ENCODE measurements at places on chromosomes 16 and 17.
A peak's percentile ranks its signal among the peaks of the same experiment; 100 is the strongest.

DNA sequence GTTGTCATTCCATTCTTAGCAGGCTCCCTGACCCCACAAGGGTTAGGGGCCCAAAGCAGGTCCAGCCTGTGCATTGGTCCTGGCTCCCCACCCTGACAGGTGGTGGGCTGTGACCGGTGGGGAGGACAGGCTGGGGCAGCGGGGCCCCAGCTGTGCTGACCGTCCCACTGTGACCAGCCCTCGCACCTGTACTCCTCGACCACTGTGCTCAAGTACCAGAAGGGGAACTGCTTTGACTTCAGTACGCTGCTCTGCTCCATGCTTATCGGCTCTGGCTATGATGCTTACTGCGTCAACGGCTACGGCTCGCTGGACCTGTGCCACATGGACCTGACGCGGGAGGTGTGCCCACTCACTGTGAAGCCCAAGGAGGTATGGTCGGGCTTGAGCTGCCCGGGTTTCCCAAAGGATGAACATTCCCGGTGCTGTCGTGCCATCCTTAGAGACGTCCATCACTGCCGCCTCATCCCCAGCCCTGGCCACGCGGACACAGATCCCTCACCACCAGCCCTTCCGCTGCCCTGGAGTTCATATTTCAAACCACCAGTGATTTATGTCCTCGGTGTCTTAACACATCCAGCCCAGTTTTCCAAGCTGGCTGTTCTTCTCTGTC lies 7.3 kb downstream of the DRC7 start:
- no peak for DNase-seq

- no peak for DNase-seq
Observed at GRCh38 chr17:21003007-21003621, 39.7 kb downstream of the USP22 start.

DNA sequence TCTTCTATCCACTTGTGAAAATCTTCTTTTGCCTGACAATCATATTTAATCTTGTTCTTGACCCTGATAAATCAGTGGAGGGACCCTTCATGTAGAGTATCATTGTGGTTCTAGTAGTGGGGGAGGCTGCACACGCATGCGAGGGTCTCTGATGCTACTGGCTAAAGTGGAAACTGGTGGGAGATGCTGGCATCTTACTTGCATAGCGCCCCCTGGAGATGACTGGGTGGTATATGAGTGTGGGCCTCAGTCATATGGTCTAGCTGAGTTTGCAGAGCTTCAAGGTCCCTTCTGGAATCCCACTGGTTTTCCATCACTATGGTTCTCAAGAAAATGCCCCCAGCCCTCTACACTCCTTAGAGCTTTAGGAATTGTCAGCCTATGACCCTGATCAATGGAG lies 236.4 kb upstream of the AXIN2 start:
- no peak for DNase-seq

GRCh38 chr16:76650582-76650981 lies 373.4 kb downstream of the CNTNAP4 start:
- no peak for DNase-seq

- peak; percentile 85 for DNase-seq
Observed at GRCh38 chr16:68084504-68085258, 489 bp upstream of the NFATC3 start.

DNA sequence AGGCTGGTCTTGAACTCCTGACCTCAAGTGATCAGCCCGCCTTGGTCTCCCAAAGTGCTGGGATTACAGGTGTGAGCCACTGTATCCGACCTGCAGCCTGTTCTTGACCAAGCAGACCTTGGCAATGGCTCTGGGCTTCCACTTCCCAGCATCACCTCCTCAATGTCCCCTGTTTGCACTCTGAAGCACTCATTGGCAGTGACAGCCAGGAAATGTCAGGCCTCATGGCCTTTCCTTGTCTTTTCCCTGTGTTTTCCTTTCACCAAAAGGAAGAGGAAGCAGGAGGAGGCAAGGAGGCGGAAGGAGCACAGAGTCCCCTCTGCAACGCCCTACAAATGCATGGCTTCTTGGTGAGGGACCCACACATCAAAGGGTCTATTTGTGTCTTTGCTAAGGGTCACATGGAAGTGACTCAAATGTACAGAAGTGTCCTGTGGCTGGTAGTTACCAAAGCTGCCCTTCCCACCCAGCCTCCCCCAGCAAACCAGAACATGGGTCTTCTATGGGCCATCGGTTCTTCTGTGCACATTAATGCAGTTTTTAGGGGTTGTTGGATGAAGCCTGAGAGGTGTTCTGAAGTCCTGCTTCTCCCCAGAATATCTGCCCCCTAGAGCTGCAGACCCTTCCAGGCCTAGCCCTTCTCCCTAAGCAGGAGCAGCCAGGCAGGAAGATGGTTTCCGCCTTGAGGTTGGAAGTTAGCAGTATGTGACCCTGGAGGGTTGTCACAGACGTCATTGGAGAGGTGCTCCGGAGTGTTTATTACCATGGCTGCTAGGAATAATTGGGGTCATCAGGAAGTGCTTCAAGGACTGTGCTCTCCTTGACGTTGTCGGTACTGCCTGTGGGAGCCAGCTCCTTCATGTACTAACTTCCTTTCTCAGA lies 60.8 kb downstream of the WIPI1 start:
- no peak for DNase-seq

DNA sequence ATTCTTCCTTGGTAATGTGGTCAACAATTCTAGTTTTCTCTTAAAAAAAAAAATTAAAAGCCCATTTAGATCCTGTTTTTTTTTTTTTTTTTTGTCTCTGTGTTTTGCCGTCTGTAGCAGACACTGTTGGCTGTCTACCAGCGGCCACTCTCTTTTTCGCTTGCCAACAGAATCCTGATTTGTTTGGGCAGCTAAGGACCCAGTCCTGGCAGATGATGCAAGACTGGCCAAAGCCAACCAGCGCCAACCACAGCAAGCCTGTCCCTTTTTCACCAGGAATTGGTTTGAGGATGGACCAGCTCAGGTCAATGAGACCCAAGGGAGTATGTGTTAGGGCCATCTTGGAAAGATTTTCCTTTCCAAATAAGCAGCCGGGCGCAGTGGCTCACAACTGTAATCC lies 28.2 kb downstream of the ST3GAL2 start:
- no peak for DNase-seq

- no peak for DNase-seq
Observed at GRCh38 chr16:75112734-75113491, 3.7 kb downstream of the LDHD start.

Data from CD14-positive monocyte (primary cell).